ENCODE measurements at places on chromosomes 4 and X. TPM values are rescaled to one million over a fixed set of nuclear protein-coding genes. Genes with fewer than 3 reads are reported as not detected.
A peak's percentile ranks its signal among the peaks of the same experiment; 100 is the strongest.

GRCh38 chrX:1242891-1243402 is 25.7 kb upstream of the CSF2RA start:
- peak; percentile 77 for DNase-seq

DNA sequence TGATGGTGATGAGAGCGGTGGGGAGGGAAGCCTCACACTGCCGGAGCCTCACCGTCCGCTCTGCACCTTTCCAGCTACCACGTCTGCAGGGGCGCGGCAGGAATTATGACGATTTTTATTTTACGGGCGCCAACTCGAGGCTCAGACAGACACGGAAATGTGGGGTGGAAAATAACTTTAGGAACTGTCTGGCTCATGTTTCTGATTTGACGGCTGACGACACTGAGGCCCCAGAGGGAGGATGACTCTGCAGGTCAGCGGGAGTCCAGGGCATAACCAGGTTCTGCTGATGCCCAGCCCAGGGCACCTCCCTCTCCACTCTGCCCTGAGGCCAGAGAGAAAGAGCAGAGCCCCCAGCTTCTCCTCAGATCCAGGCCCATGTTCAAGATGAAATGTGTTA is 43.9 kb downstream of the C4orf50 start:
- DNase-seq = peak; percentile 62

DNA sequence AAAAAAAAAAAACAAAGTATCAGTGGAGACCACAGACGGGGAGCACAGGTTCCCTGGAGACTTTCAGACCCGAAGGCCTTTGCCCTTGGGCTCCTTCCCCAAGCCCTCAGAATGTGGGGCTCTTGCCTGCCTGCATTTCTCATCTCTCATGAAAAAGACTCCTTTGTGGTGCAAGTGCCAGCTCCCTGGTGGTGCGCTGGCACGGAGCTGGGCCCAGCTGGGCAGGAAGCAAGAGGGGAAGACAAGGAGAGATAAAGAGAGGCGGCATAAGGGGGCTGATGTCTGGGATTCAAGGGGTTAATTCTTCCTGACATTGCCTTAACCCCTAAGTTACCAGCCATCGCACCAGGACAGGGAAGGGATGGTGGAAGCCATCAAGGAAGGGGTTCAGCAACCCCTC is 21.8 kb downstream of the NLGN3 start:
- no peak for DNase-seq

DNA sequence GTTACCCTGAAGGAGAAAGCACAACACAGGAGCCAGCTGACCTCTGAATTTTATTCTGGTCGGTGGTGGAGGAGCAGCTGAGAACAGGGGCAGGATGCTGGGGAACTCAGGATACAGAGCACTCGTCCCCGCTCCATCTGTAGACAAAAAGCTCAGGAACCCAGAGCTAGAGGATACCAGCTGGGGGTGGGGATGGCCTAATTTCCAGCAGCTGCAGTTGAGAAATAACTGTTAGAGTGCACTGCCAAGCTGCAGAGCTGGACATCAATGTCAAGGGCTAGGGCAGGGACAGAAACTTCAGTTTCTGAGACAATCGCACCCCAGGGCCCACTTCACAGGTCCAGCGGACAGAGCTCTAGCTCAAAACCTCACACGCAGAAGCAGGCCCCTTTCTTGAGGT is 122.1 kb upstream of the GUCY1A1 start:
- DNase-seq = no peak

- peak; percentile 5 for DNase-seq
Observed at GRCh38 chr4:75895744-75896314, 6.4 kb downstream of the PPEF2 start.

Gene MOSPD2
- total RNA-seq = 7.8 TPM

Gene CABS1
- total RNA-seq = not detected

Gene CNGA1
- total RNA-seq = not detected

Gene UCP1
- total RNA-seq = 0.34 TPM

Gene SPP1
- 11.0 TPM for total RNA-seq

Gene FAM47E
- 0.11 TPM for total RNA-seq

Data from Daoy (cell line).